ENCODE measurements at places on chromosomes 7 and 10. TPM values are rescaled to one million over a fixed set of nuclear protein-coding genes. Genes with fewer than 3 reads are reported as not detected.

DNA sequence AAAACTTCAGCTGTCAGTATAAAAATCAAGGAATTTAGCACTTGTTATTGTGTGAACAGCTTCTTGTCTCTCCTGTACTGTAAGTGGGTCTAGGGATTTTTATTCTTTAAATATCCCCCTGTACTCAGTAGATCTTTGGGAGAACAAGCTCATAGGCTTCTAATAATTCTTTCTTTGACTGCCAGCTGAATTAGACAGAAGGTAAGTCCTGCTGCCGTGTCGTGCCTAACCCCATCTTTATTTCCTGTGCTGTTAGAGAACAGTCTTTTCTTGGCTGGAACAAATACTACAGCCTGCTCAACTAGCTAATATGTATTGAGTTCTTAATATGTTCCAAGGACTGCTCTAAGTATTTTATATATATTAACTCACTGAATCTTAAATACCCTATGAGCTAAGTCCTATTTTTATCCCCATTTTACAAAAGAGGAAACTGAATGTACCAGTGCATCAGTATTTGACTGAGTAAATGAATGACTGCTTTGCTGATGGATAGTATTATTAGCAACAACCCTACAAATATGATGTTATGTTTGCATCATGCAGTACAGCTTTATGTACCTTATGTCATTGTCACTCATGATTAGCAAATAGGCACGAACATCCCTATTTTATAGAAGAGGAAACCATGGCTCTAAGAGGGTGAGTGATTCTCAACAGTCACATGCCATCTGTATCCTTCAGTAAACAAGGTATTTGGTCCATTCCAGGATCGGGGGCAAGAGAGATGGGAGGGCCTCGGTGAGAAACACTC lies 5.5 kb upstream of the DUSP5 start:
- no peak for DNase-seq

DNA sequence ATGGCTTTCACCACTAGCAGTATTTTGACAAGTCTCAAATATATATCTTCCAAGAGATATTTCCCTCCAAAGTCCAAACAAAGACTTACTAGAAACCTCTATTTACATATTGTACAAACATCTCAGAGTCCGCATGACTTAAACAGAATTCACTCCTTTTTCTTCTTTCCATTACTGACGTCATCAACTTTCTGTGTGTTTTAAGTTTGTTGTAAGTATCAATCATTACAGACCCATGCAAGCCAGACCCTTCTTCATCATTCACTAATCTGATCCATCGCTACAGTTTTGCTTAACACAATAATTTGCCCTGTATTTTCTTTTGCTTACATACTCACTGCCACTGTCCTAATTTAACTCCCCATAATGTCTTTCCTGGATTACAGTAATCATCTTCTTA lies 51.9 kb downstream of the SEMA3A start:
- DNase-seq: no peak

DNA sequence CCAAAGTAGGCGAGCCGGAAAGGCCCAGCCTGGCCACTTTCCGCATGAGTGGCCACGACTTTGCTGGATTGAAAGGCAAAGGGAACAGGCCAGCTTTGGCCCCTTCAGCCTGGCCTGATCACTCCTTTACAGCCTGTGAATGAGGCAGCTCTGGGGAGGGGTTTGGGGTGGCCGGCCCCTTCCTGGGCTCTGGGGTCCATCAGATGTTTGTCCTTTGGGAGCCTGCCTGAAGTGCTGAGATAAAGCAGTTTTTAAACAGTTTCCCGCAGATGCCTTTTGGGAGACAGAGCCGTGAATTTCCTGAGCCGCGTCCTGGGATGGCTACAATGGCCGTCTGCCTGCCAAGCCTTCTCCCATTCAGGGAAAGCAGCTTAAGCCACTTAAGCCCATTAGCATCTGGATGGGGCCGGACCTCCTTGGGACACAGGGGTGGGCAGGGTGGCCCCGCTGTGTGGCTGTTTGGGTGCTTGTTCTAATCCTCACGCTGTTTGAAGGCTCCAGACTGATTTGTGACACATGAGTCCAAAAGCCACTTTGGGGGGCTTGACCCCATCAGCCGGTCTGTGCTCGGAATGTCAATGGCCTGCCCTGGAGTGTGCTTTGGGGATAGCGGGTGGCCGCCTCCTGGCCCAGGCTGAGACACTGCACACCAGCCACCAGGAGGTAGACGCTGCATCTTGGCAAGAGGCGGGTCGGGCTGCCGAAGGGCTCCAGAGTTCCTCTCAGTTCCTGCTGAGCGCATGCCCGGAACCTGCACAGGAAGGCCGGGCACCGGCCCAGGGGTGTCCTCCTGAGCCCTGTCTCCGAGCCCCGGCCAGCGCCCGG lies 38.9 kb downstream of the NKX6-2 start:
- no peak for DNase-seq

GRCh38 chr7:95957510-95957909 lies 185.2 kb downstream of the DYNC1I1 start:
- DNase-seq: no peak

Gene ADAMTS14
- 0.39 TPM for total RNA-seq

Data from activated T-helper 2 cell treated with anti-CD3 and anti-CD28 coated beads, Interferon-gamma antibody, Interleukin-2, Interleukin-4, amounts not matched to agents 10 μg/mL and 5 μg/mL and 100 μg/mL, durations not matched to agents 14 hours and 24 hours and 36 hours (primary cell).